ENCODE measurements at places on chromosomes 3 and 15.

DNA sequence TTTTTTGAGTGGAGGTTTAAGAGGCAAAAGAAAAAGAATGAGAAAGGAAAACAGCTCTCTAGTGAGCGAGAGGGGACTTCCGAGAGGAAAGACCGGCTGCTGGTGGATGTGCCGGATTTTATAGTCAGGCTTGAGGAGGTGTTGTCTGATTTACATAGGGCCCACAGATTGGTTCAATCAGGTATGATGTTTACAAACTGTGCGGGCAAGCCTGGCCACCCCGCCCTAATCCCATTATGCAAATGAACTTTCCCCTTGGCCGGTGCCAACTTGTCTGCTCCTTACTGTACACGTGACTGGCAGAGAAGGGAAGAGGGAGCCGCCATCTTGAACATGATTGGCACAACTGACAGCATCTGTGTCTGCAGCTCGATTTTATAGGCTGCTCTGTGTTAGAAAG, 44.7 kb downstream of the FAM43A start:
- peak; percentile 69 for DNase-seq

GRCh38 chr3:117160176-117160575, 450.6 kb downstream of the TUSC7 start:
- DNase-seq: no peak

GRCh38 chr3:101204246-101204645, 116.1 kb downstream of the IMPG2 start:
- DNase-seq: peak; percentile 42

- peak; percentile 70 for DNase-seq
Measured at GRCh38 chr15:92394309-92395097, 822 bp downstream of the ST8SIA2 start.

DNA sequence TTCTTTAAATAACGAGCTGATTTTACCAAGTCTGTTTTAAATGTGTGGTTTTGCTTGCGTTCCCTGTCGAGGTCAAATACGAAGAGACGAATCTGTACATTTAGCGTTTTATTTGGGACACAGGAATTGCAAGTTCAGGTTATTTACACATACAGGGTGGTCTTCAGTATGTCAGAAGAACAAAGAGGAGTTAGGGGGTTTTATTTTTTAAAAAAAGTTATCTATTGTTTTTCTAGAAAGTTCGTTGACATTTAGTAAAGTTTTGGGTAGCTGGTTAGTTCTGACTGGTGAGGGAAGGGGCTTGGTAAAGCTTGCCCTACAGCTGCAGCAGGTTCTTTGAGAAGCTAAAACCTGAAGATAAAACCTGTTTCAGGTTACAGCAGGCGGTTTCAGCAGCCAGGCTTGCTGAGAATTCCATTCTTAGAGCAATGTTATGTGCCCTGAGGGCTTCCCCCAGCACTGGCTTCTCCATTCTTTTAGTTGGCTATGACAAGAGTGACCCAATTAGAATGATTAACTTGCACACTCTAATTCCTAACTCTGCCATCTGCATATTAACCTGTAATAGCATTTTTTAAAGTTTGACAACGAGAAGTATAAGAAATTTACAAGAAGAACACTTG, 815 bp upstream of the ZNF280D start:
- no peak for DNase-seq

GRCh38 chr3:117518364-117518763, 808.8 kb downstream of the TUSC7 start:
- DNase-seq: no peak

DNA sequence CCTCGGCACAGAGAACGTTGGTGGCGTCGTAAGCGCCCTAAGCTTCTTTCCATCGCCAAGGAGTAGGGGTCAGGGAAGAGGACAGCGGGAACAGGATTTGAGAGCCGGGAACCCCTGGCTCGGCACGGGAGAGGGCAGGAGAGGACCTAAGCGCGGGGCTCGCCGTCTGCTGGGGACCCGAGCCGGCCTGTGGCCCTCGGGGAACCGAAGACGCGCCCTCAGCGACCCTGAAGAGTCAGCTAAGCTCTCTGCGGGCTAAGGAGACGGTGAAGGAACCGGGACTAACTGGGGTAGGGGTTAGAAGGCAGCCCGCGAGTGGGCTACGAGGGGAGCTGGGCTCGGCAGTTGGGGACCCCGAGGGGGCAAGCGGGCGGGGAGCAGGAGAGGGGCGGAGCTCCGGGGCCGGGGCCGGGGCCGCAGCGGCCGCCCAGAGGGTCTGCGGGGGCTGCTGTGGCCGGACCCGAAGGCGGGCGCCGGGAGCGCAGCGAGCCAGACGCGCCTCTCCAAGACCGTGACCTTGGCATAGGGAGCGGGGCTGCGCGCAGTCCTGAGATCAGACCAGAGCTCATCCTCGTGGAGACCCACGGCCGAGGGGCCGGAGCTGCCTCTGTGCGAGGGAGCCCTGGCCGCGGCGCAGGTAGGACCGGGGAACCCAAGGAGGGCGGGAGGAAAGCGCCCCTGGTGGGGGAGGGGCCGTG, 574 bp downstream of the CASR start:
- DNase-seq: peak; percentile 5

DNA sequence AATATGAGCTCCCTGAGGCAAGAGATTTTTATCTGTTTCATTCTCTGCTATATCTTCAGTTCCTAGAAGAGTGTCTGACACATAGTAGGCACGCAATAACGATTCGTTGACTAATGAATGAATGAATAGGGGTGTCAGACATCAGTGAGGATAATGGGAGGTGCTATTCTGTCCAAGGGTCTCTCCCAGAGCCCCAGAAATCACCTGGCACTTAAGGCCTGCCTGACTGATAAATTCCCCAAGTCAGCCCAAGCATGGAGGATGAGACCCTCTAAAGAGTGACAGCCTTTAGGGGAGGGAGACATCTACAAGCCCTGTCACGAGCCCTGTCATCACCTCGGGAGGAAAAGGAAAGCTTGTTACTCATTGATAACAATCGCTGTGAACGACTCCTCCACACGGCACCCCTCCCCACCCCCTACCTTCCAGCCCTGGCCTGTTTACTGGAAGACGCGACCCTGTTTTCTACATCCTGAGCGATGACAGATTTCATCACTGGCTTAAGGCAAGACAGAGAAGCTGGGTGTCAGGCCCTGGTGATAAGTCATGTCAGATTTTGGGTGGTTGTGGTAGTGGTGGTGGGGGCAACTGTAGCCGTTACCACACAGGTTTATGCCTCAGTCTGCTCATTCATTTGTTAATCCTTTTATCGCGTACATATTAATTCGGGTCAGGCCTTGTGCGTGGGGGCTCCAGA, 23.1 kb downstream of the BHLHE40 start:
- no peak for DNase-seq

DNA sequence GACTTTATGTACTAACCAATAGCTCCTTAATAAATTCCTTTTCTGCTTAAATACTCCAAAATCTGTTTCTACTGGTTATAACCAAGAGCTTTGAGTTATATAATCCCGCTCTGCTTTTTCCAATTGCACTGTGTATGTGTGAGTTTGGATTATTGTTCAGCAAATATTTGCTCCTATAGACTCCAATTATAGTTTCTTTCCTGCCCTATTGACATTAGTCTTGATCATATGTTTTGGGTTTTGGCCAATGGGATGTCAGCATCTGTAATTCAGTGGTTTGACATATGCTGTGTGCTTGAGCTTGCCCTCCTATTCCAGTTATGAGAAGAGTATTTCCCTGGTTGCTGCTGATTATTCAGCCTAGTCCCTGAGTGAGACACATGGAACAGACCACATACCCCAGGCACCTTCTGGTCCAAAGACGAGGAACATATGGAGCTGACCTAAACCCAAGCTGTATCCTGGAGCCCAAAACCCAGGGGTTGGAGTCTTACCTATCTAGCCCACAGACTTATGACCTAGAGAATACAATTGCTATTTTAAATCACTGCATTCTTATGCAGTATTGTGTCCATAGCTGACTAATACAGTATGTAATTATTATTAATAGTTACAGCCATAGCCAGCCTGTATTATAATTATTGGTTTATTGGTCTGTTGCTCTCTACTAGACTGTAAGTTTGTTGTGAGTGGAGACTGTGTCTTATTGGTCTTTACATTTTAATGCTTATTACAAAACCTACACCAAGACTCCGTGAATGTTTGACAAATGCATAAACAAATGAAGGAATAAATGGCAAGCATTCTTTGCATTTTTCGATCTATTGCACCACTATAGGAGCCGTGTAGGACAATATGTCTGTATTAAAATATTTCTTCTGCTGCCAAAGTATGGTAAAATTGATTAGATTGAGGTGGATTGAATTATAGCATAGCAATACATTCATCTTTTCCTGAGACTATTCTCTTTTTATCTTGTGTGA, 11.7 kb upstream of the ZNF280D start:
- no peak for DNase-seq

DNA sequence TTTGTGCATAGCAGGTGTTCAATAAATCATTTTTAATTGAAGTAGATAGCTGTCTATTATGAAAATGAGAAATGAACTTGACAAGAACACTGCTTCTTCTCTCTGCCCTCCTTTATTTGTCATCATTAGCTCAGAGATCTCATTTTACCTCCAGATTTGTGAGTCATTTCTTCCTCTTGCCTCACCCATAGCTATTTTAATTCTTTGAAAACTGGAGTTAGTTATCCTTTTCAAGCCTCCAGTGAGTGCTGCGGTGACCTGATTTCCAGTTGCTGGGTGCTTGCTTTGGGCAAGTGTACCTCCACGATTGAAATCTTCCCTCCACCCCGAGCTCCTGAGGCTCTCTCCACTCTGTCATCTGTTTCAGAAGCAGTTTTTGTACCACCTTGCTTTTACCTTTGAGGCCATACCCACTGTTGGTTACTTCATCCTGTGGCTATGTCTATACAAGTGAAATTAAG, 114.6 kb downstream of the NFKBIZ start:
- no peak for DNase-seq

DNA sequence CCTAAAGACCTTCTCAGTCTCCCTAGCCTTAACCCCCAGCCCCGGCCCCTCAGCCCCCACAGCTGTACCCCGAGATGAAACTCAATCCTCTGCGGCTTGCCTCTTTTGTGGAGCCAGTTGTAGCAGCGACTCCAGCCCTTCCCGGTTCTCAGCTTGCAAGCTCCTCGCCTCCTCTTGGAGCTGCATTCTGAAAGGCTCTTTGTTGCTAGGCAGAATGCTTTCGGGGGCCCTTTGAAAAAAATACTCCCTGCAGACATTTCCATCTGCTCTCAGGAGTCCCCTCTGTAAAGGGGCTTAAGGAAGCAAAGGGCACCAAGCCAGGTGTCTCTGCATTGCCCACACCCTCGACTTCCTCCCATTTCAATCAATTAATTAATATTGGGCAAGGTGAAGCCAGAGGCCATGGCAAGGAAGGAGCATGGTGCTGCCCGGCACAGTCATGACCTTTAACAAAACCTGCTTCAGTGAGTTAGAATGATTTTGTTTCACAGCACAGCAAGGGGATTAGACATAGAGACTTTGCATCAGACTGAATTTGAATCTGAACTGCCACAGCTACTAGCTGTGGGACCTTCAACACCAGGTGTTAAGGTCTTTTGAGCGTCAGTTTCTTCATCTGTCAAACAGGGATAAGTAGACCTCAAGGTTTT, 65.5 kb downstream of the SRGAP3 start:
- peak; percentile 69 for DNase-seq

GRCh38 chr15:92904722-92905571, 4.8 kb downstream of the CHD2 start:
- no peak for DNase-seq

- DNase-seq: peak; percentile 32
Measured at GRCh38 chr3:51385621-51386091, 565 bp downstream of the MANF start.

- peak; percentile 77 for DNase-seq
Measured at GRCh38 chr15:74787251-74788041, 5.6 kb downstream of the CSK start.

- DNase-seq: no peak
Measured at GRCh38 chr15:79954661-79955060, 16.3 kb downstream of the BCL2A1 start.

DNA sequence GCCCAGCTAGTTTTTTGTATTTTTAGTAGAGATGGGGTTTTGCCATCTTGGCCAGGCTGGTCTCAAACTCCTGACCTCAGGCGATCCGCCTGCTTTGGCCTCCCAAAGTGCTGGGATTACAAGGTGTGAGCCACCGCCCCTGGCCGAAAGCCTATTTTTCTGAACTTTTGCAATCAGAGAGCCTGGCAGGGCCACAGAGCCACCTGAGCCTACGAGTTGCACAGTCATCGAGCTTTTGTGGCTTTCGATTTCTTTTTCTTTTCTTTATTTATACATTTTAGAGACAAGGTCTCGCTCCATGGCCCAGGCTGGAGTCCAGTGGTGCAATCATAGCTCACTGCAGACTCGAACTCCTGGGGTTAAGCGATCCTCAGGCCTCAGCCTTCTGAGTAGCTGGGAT, 140.4 kb downstream of the NSMCE3 start:
- DNase-seq: no peak

Data from astrocyte of the hippocampus (primary cell).